AG09309 (cell line): ENCODE measurements at places on chromosomes 2 and 18.

GRCh38 chr2:235026649-235027557 is 75.1 kb downstream of the SH3BP4 start:
- DNase-seq: no peak

DNA sequence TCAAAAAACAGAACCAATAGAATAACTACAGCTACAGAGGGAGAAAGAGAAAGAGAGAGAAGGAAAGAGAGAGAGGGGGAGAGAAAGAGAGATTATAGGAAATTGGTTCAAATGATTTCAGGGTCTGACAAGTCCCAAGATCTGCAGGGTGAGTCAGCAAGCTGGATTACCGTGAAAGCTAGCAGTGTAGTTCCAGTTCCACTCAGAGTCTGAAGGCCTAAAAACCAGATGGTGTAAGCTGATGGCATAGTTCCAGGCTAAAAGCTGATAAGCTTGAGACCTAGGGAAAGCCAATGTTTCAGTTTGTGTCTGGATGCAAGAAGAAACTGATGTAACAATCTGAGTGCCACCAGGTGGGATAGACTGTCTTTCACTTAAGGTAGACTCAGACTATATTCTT is 397.7 kb downstream of the TRIB2 start:
- no peak for DNase-seq

GRCh38 chr2:156164091-156164720 is 168.3 kb downstream of the NR4A2 start:
- no peak for DNase-seq

GRCh38 chr2:101931402-101931801 is 60.4 kb upstream of the IL1R2 start:
- DNase-seq: no peak
